H1 (cell line): ENCODE measurements at places on chromosomes 3 and 15. TPM values are rescaled to one million over a fixed set of nuclear protein-coding genes. Genes with fewer than 3 reads are reported as not detected.

DNA sequence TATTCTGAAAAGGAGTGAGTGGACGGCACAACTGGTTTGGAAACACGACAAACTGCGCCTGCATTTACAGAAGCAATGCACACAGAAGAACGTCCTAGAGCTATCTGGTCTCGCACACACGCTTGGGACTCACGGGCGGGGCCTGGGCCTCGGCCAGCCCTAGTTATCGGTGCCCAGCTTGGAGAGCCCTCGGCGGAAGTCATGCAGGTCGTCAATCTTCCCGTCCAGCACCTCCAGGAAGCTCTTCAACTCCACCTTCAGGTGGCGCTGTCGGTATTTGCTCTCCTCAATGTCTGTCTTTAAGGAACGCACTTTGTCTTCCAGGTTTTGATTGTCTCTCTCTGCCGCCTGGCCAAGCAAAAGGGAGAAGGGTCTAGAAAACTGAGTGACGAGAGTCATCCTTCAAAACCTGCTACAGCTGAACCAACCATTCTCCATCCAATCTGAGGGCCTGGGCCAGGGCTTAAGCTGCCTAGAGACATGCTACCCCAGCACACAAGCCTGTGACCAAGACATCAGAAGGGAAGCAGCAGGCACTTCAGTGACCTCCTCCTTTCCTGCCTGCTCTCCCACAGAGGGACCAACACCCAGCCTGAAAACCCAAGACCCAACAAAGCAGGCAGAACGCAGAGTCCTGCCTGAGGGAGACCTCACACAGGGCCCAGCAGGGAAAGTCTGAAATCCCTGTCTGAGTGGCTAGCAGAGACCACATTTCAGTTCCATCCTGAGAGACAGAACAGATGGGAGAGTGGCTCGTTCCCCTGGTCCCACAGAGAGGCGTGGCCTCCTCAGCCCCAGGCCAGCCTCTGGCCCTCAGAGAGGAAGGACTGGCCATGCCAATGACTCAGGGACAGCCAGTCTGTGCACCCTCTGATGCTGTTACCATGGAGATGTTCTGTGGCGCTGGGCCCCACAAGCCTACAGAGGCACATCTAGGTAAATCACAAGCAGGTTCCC, 40.4 kb downstream of the WHAMM start:
- DNase-seq, result peak; percentile 81

DNA sequence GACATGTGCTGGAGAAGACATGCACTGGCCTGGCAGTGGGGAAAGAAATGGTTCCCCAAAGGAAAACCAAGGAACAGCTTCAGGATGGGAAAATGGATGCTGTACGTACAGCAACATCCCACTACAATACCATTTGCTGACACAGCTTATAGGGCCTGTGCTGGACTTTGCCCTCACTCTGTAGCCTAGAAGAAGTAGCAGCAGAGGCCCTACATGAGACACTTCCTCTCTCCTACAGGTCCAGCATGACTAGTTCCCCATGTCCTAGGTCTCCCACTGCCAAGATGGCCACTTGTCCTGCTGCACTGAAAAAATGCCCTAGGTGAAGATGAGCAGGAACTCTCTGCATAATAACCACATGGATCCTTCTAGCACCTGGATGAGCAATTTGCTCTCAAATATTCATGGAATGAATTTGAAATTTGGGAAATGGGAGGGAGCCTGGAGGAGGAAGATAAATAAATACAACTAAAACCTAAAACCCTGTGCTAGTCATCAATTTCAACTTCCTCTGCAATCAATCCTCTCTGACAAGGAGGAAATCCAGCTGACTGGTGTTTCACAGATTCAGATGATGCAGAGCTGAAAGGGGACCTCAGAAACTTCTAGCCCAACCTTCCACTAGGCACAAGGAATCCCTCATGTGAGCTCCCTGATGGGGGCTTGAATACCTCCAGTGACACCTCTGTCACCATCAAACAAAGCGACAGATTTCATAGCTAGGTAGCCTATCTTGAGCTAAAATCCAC, 514.3 kb upstream of the PPP2R3A start:
- DNase-seq, result no peak

Gene SMCO1
- not detected in 2 replicates for total RNA-seq

Gene CPLX3
- not detected in 2 replicates for total RNA-seq

- no peak for DNase-seq
Measured at GRCh38 chr15:88911766-88912118, 1.4 kb downstream of the MFGE8 start.

Gene ABHD5
- total RNA-seq, result 16.4 and 17.9 TPM in 2 replicates

Gene SCAMP5
- 51.8 and 55.4 TPM in 2 replicates for total RNA-seq

DNA sequence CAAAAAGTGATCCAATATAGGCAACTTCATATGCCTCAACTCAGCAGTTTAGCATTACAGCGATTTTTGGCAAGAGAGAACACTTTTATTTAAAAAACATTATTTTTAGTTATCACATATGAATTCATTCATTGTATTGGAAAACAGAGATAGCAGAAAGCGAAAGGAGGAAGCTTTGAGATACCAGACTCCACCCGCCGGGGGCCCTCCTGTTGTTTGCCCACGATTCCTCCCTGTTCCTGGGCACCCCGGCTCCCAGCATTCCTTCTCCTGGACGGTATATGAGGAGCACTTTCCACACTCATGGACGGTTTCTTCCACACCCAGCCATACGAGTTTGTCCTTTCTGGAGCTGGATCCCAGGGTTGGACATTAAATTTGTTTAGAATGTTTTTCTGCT, 18.2 kb downstream of the APBA2 start:
- no peak for DNase-seq

DNA sequence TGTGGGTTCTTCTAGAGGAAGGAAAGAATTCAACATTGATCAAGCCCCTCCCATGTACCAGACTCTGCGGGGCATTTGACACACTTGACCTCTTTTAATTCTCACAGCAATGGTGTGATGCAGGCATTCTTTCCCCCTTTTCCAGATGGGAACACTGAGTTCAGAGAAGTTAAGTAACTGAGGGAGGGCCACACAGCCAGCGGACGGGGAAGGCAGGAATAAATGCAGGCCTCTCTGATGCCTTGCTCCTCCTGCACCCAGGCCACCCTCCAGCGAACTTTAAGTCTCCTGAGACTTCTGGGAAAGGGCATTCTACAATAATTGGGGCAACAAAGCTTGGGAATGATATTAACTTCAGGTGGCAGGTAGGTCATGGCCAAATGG, 227.4 kb downstream of the UACA start:
- peak; percentile 42 for DNase-seq

Gene CHL1
- 0.33 and 0.99 TPM in 2 replicates for total RNA-seq

GRCh38 chr3:25500706-25501210, 72.7 kb downstream of the RARB start:
- DNase-seq, result no peak

- DNase-seq, result no peak
Measured at GRCh38 chr3:164096352-164096751, 981.9 kb downstream of the SI start.

Gene HLTF
- total RNA-seq, result 56.8 and 60.3 TPM in 2 replicates

GRCh38 chr15:100269831-100270230, 71.9 kb downstream of the ADAMTS17 start:
- no peak for DNase-seq

DNA sequence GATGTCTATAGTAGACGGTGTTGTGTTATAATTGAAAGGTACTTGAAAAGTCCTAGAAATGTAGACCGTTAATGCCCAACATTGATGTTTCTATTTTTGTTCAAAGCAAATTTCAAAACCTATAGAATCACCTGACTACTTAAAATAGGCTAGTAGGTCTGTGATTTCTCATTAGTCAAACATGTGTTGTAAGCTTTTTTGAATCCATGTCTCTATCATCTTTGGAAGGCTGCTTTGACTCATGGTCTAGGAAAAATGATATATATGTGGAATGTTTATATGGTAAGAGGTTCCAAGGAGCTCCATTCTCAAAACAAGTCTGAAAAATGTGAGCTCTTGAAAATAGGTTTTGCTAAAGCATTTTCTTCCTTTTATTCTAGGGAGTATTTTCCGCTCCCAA, 375.3 kb downstream of the LPP start:
- no peak for DNase-seq

GRCh38 chr15:63073497-63074172, 31.1 kb downstream of the TPM1 start:
- no peak for DNase-seq

GRCh38 chr3:41224120-41224806, 25.0 kb downstream of the CTNNB1 start:
- DNase-seq, result no peak

Gene PIGBOS1
- total RNA-seq, result 7.8 and 9.0 TPM in 2 replicates

- peak; percentile 76 for DNase-seq
Measured at GRCh38 chr3:106609666-106610301, 741.0 kb upstream of the CBLB start.

Gene FBXO40
- 0.06 TPM in 1 of 2 replicates, not detected in the other for total RNA-seq

DNA sequence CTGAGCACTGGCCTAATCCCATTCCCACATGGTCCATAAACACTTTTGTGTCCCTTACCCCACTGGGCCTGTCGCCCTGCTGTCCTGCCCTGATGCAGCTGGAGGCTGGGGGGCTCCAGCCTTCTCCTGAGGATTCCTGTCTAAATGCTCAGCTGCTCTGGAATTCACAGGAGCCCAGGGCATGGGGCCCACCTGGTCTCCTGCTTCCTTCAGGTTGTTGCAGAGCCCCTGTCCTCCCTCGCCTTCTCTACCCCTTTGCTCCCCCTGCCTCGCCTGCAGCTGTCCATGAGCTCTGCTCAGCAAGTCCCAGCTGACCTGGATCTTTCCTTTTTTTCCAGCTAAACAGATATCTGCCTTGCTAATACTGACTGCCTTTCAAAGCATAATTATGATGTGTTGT, 286.9 kb downstream of the XXYLT1 start:
- DNase-seq, result peak; percentile 32

- DNase-seq, result no peak
Measured at GRCh38 chr3:34260271-34261000, 462.0 kb downstream of the PDCD6IP start.

Gene SEMA5B
- total RNA-seq, result 19.9 and 22.4 TPM in 2 replicates

- DNase-seq, result no peak
Measured at GRCh38 chr3:187243933-187244524, 46.7 kb downstream of the RTP1 start.

DNA sequence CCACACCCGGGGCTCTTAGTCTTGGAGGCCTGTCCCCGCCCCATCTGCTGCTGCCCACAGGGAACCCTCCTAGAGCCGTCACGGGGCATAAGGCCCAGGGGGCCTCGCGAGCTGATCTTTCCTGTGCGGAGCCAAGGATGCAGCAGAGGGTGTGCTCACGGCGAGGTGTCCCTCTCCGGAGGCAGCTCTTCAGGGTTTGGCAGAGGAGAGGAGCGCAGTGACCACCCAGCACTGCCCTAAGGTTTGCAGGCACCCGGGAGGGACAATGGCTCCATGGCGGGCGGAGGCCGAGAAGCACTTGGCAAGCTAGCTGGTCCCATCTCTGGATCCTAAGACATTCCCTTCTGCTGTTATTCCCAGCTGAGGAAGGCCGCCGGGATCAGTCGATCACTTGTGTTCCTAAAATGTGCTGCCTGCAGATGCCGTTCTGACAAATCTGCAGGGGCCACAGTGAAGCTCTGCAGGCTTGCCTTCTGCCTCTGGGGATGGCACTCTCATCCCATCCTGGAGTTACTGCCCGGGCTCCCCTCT, 47.4 kb upstream of the PCSK6 start:
- peak; percentile 37 for DNase-seq

Gene CPNE4
- total RNA-seq, result 1.9 and 3.8 TPM in 2 replicates

GRCh38 chr3:14170531-14171159, 7.8 kb downstream of the XPC start:
- DNase-seq, result no peak

DNA sequence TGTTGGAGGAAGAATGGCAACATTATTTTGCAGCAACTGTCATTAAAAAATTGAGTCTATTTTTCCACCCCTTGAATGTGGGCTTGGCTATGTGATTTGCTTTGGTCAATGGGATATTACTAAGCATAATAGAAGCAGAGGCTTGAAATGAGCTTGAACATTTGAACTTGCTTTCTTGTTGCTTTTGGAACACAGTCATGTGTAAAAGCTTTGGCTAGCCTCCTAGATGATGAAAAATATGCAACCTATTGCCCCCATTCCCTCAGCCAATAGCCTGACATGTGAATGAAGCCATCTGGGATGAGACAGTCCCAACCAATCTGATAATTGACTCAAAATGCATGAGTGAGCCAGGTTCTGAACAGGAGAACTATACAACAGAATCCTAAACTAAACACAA, 78.4 kb downstream of the PLSCR2 start:
- DNase-seq, result no peak

DNA sequence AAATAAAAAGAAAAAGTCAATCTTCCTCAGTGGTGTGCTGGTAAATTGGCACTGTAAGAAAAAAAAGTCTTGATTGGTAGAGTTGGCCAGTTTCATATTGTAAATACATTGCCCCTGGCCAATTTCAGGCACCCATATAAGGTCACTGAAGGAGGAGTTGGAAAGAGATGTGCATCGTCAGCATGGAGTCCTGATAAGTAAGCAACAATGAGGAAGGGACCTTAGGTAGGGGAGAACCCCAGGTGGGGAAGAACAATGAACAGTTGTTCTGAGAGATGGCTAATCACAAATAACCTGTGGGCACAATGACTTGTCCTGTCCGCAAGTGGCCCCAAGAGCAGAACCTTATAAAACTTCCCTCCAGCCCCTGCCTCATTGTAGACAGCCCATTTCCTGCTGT, 8.6 kb upstream of the CYP8B1 start:
- DNase-seq, result no peak

DNA sequence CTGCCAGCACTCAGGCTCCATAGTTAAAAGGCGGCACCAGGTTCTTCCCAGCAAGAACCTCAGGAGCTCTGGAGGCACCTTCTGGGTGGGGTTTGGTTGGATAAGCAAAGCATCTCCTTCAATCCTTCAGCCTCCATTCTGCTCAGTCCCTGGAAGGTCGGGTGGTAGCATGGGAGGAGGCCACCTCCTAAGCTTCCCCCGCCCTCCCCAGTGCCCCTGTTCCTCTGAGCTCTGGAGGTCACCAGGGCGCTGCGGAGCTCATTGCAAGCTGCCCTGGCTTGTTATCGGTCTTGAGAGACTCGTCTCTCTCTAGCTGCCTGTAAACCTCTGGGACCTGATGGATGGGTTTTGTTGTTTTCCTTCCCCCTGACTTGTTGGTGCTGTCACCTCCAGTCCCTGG, 124.8 kb downstream of the RPLP1 start:
- DNase-seq, result no peak

GRCh38 chr15:87579537-87579936, 677.0 kb downstream of the NTRK3 start:
- DNase-seq, result no peak

Gene SLC51B
- not detected in 2 replicates for total RNA-seq

Gene CTXND1
- not detected in 2 replicates for total RNA-seq

DNA sequence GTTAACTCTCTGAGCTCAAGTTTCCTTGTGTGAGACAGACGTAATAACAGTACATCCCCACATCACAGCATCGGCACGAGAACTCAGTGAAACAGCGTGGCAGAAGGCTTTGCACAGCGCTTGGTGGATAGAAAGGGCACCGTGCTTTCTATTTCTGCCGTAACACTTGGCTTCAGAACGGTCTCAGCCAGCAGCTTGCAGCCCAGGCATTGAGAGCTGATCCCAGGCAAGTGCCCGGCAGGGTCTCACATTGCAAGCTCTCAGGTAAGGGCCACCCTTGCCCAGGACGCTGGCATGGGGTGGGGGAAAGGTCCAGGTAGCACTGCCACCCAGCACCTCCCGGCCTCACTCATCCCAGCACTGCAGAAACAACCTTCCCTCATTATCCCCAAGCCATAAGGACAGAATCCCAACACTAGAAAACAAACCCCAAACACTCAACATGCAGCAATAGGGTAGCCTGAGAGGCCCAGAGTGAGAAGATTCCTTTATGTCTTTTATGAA, 70.5 kb upstream of the ITGA11 start:
- peak; percentile 32 for DNase-seq
